ENCODE measurements at places on chromosomes 7 and 10.

DNA sequence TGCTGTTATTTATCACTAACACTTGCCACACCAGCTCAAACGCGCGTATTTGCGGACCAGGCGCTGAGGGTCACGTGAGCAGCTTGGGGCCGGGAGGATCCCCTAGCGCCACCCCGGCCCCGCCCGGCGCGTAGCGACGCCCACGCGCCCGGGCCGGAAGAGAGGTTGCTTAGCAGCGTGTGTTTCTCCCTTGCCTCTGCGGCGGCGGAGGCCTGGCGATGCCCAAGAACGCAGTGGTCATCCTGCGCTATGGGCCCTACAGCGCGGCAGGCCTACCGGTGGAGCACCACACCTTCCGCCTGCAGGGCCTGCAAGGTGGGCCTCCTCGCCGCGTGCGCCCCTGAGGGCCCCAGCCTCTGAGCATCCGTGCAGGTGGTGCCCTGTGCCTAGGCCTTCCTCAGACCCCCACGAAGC is at the start of gene C10orf53:
Gene C10orf53 (plus strand): TSS at position 172 of the 414 bp plus-strand sequence. CDS start 47 bp downstream, at position 219.
- peak; percentile 41 for DNase-seq

GRCh38 chr10:133453516-133454203 is at the start of gene SCART1:
Gene SCART1 (plus strand): TSS chr10:133453945. CDS start chr10:133453998, 53 bp downstream.
- DNase-seq = no peak

- no peak for DNase-seq
Observed at GRCh38 chr10:63294781-63295180, 161.7 kb downstream of the NRBF2 start.

- peak; percentile 84 for DNase-seq
Observed at GRCh38 chr10:69237528-69238159, 17.5 kb downstream of the HKDC1 start.

DNA sequence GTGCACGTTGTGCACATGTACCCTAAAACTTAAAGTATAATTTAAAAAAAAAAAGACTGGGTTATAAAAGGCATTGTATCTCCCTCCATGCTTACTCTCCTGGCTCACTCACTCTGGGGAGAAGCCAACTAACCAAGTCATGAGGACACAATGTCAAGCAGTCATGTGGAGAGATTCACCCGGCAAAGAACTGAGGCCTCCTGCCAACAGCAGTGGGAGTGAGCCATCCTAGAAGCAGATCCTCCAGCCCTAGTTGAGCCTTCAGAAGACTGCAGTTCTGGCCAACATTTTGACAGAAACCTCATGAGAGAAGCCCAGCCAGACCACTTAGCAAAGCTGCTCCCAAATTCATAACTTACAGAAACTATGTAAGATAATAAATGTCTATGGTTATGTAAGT is 521.7 kb upstream of the FZD8 start:
- DNase-seq = peak; percentile 67

DNA sequence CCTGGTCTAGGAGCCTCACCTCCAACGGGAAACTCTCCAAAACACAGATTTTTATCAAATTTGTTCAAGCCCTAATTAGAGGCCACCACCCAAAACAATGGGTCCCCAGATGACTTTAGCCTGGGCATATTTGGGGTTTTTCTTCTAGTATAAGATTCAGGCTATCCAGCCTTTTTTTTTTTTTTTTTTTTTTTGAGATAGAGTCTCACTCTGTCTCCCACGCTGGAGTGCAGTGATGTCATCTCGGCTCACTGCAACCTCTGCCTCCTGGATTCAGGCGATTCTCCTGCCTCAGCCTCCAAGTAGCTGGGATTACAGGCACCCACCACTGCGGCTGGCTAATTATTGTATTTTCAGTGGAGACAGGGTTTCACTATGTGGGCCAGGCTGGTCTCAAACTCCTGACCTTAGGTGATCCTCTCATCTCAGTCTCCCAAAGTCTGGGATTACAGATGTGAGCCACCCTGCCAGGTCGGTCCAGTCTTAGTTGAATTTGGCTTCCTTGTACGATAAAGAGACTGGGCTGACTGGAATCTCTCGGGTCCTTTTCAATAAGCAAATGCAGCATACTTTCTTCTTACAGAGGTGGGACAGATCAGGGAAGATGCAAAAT is 91.4 kb upstream of the KLF6 start:
- DNase-seq = no peak

DNA sequence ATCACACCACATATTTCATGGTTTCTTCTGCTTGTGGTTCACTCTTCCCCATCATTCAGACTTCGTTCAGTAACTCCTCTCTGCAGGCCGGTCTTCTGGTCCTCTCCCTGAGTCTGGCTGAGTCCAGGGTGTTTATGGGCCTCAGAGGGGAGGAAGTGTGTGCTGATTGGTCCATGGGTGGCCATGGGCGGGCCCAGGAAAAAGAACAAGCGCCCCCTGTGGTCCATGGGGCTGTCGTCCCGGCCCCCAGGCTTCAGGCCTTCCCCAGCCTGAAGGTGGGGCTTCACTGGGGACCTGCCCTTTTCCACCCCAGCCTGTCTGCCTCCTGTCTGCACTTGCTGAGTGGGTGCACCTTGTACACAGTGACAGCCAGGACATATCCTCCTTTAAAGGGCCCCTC is 123.7 kb downstream of the VIPR2 start:
- no peak for DNase-seq

- no peak for DNase-seq
Observed at GRCh38 chr7:90209776-90210175, 1.8 kb upstream of the STEAP2 start.

DNA sequence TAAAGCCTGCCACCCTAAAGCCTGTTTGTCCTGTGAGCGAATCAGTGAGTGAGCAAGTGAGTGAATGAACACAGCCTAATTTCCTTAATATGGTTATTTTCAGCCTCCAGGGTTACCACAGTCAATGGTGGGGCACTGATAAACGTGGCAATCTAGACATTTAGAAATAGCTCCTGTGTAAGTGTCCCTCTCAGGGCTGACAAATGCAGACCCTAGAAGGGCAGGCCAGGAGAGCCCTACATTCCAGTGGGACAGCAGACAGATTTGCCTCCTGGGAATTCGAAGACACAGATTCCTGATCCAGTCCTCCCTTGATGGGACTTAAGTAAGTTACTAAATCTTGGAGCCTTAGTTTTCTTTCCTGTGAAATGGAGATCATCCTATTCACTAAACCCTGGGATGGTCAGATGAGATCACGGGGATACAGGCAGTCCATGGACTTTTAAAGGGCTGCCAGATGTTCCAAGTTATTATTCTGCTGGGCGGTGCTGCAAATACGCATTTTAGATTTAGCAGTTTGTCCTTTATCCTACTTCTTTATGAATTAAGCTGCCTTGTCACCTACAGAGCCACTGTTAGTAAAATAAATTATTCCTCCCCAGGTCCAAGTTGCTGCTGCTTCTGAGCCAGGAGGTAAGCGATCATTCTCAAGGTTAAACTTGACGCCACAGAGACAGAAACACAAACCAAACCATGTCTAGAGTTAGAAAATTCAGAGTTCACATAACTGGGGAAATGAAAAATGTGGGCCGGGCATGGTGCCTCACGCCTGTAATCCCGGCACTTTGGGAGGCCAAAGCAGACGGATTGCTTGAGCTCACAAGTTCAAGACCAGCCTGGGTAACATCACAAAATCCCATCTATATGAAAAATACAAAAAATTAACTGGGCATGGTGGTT is 54.8 kb upstream of the TM9SF3 start:
- DNase-seq = no peak

GRCh38 chr10:69261184-69261583 is 17.1 kb upstream of the HK1 start:
- DNase-seq = no peak

GRCh38 chr10:83166344-83166743 is 973.0 kb upstream of the GHITM start:
- no peak for DNase-seq

GRCh38 chr7:41698114-41698513 is 4.8 kb downstream of the INHBA start:
- DNase-seq = no peak

DNA sequence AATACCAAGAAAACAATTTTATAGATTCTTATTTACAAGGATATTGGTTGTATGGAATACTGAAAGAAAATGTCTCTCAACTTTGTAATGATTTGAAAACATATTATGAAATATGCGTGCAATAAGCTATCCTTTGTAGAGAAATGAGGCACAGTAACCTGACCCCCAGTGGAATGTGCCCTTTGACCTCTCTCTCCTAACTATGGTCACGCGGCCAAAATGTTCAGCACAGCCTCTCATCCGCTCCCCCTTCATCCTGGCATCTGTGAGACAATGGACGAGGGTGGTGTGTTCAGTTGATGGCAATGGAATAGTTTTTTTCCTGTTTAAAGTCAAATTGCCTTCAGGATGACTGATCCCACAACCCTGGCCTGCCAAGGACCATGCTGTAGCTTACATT is 13.3 kb downstream of the BEND7 start:
- no peak for DNase-seq

DNA sequence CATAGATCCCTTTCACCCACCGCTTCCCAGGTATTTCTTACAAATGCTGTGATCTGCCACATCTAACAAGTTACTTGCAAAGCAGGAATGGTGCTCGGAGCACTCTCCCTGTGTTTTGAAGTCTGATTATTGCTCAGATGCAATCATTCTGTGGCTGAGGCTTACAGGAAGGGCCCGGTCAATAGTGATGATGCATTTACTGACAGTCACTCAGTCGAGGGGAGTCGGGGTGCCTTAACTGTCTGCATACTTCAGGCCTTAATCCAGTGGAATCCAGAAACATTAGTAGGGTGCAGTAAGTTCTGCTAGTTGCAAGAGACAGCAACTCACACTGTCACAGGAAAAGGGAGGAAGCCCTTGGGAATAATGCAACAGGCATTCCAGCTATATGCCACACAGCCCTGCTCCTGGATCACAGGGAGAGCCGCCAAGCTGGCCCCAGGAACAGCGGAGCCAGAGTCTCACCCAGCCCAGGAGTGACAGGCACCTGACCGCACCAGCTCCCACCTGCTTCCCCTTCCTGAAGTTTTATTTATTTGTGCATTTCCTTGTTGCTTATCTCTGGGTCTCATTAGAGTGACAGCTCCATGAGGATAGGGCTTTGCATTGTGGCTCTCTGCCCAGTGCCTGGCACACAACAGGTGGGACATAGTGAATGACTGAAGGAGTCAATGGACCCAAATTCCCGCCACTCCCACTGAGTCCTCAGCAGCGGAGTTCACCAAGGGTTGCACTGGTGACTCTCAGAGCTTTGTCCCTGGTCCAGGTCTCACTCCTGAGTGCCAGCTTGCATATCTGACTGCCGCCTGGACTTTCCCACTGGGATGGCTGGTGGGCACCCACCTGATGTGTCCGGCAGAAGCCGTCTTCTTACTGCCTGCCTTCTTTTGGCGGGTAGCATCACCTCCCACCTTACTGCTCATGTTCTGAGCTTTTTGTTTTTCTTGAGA is 212.5 kb upstream of the SH2B2 start:
- peak; percentile 33 for DNase-seq

GRCh38 chr10:5522913-5523560 is 1.7 kb upstream of the CALML3 start:
- no peak for DNase-seq

DNA sequence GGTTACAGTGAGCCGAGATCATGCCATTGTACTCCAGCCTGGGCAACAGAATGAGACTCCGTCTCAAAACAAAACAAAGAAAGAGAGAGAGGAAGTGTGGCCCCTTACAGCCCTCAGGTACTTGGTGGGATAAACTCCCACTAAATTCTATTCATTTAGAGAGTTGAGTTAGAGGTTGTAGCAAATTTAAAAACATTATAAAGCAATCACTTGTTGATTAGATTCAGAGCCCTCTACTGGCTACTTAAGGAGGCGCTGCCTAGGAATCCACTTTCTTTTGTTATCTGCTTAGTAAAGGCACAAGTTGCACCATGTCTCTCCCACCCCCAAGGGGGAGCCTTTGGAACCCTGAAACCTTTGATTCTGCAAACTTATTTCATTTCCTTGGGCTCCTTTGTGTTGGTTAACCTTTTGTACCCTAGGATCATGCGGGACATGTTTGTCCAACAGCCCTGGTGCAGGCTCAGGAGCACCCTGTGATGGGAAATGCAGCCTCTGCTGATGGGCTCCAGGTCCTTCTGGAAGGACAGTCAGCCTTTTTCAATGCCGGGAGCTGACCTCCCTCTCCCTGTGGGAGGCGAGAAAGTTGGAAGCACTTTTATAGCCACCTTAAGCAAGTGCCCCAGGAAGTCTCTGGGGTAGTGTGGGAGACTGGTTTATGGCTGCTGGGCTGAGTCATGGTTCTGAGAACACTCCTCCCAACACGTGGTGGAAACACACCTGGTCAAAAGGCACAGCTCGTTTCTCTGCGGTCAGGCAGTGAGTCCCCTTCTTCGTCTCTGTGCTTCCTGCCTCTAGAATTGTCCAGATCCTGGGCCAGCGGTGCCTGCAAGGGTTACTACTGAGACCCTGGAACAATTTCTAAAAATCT is 2.3 kb downstream of the HKDC1 start:
- peak; percentile 82 for DNase-seq

DNA sequence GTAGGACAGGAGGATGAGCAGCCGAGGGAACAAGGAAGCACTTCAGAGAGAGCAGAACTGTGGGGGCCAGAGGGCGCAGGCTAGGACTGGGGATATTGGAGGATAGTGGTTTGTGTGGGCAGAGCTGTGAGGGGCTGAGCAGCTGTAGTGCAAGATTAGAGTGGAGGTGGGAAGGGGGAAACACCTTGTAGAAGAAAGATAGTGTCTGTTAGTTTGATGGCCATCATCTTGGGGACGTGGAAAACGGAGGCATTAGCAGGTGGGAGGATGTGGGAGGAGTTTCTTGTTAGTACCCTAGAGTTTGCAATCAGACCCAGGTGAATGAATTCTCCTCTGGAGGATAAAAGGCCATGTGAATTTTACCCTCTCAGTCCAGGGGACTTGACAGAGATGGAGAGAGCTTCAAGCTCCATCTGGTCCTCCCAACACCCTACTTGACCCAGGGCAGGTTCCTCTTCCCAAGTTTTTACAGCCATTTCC is 34.0 kb downstream of the PRSS2 start:
- DNase-seq = no peak

- DNase-seq = peak; percentile 70
Observed at GRCh38 chr10:93464776-93465388, 17.3 kb downstream of the MYOF start.

DNA sequence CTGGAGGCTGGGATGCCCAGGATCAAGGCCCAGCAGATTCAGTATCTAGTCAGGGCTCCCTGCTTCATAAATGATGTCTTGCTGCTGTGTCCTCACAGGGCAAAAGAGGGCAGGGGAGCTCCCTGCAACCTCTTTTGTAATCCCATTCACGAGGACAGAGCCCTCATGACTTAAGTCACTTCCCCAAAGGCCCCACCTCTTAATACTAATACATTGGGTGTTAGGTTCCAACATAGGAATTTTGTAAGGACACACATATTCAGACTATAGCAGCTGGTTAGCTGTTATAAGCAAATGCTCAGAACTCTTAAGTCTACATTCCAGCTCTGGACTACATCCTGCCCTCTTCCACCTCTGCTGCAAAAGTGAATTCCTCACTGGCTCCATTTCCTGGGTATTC is 63.0 kb downstream of the VOPP1 start:
- DNase-seq = peak; percentile 59

GRCh38 chr10:25725917-25726716 is 207.9 kb upstream of the MYO3A start:
- peak; percentile 78 for DNase-seq

DNA sequence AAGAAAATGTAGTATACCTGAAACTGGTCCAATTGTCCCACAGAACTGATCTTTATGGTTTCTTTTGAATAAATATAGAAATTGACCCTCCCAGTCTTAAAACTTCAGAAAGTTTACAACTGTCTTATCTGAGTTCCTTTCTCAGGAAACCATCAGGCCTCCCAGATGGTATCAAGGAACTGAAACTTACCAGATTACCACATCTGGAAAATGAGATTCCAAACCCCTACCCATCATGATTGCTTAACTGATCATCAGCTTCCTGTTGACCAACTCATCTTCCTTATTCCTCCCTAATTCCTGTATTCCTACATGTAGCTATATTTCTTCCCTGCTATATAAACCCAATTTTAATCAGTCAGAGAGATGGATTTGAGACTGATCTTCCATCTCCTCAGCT is 5.5 kb downstream of the VWDE start:
- no peak for DNase-seq

Measured in cardiac fibroblast (primary cell).